ENCODE measurements at places on chromosomes 7 and 10. TPM values are rescaled to one million over a fixed set of nuclear protein-coding genes. Genes with fewer than 3 reads are reported as not detected.

FGFR2 gene
- 1.6 TPM for total RNA-seq

MDFIC gene
- 19.9 TPM for total RNA-seq

CTAGE6 gene
- total RNA-seq, result 0.06 TPM

DNA sequence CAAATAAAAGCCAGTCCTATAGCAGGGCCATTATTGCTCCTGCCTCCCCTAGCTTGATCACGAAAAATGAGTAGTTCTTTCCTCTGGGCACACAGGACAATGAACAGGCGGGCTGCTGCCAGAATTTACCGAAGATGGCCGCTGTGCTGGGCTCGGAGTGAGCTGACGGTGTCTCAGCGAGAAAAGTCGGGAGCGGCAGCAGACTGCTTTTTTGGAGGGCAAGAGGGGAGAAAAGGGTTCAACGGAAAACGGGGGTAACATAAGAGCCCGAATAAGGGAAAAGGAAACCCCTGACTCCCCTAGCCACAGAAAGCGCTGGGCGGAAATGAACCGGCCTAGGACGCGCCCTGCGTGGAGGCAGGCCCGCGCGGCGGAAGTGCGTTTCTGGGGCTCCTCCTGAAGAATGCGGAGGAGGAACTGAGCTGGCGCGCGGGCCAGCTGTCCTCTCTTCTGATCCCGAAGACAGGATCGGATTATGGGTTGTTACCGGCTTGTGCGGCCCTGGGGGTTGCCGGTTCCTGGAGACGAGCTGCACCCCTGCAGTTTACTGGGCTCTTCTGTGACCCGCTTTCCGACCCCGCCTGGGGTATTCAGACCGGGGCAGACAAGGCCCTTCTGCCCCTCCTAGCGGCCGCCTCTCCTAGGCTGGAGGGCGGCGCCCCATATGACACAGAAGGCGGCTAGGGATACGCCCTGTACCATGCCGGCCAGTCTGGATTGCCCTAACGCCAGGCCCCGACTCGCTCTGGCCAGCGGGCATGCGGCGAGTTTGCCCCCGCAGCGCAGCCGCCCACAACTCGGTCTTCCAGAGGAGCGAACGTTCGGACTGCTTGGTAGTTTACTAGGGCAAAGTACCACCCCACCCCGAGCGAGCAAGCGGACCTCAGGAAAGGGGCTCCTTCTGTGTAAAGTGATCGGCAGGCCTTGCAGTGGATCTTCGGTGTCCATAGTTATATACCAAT is 30.1 kb upstream of the KMT2E start:
- no peak for DNase-seq

DNA sequence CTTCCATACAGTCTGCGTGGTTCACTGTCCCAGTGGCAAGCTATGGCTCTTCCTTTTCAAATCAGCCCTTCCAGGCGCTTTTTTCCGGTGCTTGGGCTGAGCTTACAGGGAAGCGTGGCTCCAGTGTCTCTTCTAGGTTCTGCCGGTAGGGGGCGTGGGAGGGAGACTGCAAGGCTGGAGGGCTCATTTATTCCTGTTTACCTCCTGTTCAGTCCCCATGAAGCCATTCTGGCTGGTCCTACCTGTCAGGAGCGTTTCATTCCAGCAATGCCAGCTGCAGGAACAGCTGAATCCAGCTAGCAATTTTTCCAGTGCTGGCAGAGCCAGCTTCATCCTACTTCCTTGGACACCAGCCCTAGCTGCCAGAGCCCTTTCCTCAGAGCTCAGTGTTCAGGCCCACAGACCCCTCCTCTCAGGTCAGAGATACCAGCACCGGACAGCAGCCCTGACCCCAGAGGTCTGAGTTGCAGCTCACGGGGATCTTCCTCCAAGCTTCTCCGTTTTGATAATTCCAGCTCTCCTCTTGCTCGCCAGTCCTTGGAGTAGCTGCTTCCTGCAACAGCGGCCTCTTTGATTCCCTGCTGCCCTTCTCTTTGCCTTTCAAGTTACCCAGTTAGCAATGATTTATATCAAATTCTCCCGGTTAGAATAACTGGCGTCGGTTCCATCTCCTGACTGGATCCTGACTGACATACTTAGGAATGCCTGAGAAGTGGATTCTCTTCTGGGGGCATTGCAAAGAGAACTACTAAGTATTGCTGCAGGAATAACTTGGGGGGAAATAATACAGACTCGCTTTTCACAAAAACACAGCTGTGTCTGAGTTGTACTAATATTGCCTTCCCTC is 129.8 kb downstream of the FRMD4A start:
- DNase-seq, result no peak

HOXA11 gene
- total RNA-seq, result 10.7 TPM

DNA sequence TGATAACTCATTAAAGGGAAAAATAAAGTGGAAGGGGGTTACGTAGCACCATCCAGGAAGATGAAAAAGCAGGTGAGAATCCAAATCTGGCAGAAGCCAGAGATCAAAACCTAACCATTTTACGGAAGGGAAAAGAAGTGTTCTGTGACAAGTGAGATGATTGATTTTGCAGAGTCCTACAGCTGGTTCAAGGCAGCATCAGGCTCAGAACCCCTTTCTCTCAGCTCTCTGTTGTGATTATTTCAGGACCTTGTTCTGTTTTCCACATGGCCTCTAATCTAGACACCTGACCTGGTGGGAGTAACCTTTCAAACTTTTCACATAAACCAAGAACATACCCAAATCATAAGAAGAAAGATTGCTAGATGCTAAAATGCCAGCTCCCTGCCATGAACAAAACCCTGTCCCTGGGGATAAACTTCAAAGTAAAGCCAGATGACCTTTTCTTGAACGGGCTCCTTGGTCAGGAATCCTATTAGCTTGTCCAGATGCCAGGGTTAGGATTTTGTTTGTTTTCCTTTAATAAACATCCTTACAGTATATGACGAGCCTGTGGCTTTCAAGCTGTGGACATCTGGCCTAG is 5.9 kb downstream of the DUSP5 start:
- no peak for DNase-seq

- no peak for DNase-seq
Measured at GRCh38 chr10:11563936-11564335, 47.5 kb downstream of the USP6NL start.

DNA sequence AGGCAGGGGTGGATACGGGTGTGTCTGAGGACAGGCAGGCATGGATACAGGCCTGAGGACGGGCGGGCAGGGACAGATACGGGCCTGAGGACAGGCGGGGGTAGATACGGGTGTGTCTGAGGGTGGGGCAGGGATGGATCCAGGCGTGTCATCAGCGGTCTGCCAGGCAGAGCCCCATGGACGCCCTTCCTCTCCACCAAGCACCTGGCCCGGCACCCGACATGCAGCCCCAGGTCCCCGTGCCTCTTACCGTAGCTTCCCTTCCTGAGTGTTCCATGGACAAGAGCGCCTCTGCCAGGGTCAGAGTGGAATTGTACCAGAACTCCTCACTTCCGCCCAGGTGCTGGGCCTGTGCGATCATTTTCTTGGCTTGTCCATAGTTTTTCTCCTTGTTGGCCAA is 74.6 kb upstream of the NKX6-2 start:
- no peak for DNase-seq

DNA sequence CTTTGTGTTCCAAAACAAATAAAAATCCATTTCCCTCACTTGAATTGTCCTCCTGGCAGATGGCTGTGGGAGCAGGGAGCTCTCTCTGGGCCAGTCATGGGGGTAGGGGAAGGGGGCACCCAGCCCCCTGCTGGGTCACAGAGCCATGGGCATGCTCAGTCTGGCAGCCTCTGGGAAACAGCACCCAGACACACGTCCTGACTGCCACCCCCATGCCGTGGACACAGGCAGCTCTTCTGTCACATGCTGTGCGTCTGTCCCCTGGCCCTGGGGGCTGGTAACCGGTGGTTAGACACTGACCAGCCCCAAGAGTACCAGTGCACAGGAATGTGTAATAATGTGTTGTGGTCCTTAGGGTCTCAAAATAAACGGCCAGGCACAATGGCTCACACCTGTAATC is 47.0 kb downstream of the RASGEF1A start:
- DNase-seq, result no peak

DNA sequence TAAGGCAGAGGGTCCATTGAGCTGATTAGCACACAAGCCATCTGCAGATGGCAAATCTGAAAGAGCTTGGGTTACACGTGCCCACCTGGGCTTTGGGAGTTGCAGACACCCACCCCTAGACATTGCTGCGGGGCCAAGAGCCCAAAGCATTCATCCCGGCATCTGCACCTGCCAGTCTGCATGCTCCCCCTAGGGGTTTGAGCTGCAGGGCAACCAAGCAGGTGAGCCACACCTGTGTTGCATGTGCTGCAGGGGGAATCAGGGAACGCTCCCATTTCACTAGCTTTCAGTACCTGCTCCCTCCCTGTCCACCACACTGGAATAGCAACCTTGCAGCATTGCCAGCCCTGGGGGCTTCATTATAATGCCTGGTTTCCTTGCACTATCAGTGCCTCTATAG is 21.1 kb downstream of the C7orf33 start:
- no peak for DNase-seq

DNA sequence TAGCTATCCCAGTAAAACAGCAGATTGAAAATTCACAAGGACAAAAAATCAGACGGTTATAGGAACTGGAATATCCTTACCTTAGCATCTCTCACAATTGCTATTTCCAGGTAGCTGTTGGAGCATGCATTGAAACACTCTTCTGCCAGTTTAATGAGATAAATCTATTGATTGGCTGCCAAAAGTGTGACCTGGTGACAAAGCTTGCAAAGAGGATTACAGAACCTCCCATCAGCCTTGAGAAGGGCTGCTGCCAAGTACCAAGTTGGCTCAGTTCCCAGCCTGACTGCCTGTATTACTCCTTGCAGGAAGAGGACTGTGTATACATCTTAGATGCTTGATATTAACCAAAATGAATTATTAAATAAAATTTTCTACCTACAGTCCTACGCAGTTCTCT is 5.1 kb downstream of the PRLHR start:
- no peak for DNase-seq

DNA sequence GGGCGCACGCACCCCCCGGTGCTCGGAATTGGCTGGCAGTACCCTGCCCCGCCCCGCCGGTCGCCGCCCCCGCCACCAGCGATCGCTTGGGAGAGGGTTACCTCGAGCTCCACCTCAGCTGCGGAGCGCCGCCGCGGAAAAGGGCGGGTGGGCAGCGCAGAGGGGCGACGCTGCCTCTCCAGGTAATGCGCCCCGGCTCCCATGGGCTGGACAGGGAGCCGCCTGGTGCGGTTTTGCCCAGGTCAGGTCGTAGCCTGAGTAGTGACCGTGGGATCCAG is 1.3 kb downstream of the PFKFB3 start:
- DNase-seq, result no peak

- no peak for DNase-seq
Measured at GRCh38 chr7:142112086-142112485, 568 bp downstream of the MGAM2 start.

DNA sequence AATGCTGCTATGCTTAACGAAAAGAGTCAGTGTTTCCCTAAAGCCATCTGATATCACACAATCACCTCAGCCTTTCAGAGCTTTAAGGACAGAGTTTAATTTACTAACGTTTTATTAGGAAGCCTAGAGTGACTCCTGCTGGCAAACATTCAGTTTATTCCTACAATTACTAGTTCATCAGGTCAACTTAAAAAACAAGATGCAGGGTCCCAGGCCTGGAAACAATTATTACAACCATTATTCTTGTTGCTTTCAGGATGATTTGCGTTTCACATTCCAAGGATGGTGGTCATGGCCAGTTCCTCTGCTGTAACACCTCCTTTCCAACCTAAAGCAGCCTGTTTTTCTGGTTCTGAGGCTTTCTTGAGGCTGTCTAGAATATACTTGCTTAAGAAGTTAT is 1.5 kb upstream of the FAM53B start:
- no peak for DNase-seq

DNA sequence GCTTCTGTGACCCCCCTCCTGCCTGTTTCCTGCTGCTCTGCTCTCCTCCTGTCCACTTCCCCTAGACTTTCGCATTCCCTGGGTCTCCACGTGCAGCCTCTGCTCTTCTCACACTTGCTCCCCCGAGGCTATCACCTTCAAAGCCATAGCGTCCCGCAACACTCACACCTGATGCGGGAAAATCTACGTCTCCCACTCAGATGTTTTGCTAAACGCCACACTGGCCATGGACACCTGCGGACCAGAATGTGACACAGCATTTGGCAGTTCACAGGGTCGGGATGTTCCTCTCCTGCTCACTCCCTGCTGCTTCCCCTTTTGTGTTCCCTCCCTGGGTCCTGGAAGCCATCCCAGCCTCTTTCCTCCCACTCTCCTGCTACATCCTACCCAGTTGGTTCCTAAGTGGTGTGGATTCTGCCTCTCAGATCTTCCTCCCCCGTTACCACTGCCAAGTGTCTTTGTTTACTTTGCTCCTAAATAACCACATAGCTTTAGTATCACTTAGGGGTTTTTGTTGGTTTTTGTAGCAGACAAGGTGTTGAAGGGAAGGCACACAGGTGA is 33.7 kb upstream of the RBM33 start:
- DNase-seq, result no peak

DNA sequence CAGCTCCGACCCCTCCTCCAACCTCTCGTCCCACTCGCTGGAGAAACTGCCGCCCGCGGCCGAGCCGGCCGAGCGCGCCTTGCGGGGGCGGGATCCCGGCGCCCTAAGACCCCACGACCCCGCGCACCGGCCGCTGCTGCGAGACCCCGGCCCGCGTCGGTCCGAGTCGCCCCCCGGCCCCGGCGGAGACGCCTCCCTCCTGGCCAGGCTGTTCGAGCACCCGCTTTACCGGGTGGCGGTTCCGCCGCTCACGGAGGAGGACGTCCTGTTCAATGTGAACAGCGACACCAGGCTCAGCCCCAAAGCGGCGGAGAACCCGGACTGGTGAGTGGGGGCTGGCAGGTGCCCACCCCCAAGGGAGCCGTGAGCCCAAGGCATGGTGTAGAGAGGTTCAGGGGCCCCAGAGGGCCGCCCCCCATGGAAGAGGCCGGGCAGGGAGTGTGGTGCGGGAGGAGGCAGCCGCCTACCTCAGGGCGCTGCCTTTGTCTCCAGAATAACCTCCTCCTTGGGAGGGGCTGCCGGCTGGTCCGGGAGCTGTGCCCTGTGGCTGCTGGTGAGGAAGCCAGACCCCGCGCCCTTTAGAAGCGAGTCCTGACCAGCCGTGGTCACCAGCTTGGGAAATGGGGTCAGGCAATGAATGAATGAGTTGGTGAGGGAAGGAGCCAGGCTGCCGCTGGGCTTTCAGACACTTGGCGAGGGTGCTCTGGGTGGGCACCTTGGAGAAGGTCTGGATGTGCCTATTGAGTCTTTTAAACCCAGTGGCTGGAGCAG is 1.3 kb downstream of the FAM20C start:
- DNase-seq, result no peak

DNA sequence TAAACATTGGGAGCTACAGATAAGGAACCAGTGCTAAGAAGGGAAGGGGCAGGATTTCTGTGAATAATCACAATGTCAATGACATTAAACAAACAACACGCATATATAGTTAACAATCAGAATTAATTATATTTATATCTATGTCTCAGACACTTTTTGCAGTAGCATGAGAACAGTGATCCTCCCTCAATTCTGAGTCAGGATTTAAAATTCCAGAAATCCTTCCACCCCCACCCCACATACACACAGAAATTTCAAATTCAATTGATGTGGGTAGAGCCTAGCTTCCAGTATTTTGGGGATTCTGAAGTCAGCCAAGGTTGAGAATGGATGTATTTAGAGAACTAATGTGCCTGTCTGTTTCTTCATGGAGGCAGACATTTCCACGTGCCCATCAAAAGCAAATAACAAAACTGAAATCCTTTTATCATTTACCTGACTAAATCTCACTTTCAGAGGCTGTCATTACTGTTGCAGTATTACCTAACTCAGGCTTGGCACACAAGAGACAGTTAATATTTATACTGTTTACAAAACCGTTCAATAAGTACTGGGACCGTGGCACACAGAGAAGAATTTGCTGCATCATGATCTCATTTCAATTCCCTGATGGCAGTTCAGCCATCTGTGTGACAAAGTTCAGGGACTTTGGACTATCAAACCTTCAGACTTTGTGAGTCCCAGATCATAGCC is 116.6 kb upstream of the PALS2 start:
- peak; percentile 37 for DNase-seq

Data from epithelial cell of proximal tubule (primary cell).